ENCODE measurements at places on chromosomes 11 and 22.

DNA sequence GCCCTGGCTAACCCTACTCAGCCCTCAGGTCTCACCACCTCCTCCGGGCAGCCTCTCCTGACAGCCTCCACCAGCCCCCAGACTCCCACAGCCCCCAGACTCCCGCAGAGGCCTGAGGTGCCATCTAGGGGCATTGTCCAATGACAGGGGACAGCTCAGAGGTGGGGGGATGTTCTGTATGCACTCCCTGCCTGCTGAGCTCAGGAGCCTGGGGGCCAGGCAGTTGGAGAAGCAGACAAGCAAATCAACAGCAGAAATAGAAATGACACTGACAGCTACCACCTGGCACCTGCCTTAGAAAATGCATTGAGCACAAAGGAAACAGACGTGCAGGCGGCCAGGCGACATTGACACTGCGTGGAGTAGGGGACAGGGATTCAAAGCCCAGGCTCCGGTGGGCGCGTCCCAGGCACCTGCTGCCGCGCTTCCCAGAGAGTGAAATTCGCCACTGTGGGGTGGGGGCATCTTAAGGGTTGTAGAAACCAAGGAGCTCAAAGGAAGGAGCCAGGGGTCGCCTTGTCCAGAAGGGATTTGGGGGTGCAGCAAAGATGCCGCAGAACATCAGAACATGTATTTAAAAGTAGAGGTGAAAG lies 22.5 kb upstream of the WNT7B start:
- no peak for DNase-seq

DNA sequence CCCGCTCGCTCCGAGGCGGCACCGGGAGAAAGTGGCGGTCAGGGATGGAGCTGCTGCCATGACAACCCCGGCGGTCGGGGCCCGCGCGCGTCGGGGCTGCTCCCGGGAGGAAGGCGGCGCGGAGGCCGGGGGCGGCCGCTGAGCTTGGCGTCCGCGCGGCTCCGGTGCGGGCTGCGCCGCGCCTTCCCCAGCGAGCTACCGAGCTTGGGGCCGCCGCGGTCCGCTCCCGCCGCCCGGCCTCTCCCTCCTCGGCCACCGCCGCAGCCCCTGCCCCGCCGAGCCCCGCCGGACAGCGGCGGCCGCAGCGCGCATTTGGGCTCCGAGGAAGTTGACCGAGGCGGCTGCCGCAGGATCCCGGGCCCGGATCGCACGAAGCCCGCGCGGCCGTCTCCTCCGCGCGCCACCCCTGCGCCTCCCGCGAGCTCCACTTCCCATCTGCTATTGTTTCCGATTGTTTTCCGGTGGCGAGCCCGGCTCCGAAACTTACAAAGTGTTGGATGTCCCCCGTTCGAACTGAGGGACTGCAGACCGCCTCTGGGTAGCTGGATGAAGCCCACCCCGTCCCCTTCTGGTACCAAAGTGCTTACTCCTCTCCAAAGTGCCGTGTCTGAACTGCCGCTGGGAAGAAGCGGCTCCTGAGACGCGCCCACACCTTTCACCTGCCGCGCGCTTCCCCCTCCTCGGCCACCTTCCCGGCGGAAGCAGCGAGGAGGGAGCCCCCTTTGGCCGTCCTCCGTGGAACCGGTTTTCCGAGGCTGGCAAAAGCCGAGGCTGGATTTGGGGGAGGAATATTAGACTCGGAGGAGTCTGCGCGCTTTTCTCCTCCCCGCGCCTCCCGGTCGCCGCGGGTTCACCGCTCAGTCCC lies 540.3 kb downstream of the NTM start:
- peak; percentile 69 for DNase-seq

GRCh38 chr11:70303070-70303469 lies 32.6 kb downstream of the PPFIA1 start:
- no peak for DNase-seq

DNA sequence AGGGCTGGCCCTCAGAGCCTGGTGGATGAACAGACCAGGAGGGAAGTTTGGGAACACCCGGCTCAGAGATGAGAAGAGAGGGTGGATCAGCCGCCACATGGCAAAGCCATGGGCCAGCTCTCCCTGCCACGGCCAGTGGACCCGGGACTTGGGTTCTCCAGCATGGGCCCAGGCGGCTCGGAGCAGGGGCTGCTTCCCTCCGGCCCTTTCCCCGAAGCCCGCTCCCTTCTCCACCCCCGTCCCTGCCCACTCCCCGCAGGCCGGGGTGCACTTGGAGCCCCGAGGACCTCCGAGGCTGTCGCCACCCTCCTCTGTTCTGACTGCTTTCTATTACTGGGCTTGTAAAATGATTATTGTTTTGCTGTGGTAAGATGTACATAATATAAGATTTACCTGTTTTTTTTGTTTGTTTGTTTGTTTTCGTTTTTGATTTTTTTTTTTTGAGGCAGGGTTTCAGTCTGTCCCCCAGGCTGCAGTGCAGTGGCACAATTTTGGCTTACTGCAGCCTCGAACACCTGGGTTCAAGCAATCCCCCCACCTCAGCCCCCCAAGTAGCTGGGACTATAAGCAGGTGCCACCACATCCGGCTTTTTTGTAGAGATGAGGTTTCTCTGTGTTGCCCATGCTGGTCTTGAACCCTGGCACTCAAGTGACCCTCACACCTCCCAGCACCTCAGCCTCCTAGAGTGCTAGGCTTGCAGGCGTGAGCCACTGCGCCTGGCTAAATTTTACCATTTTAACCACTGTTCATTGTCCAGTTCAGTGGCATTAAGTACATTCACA lies 11.3 kb upstream of the TH start:
- no peak for DNase-seq

DNA sequence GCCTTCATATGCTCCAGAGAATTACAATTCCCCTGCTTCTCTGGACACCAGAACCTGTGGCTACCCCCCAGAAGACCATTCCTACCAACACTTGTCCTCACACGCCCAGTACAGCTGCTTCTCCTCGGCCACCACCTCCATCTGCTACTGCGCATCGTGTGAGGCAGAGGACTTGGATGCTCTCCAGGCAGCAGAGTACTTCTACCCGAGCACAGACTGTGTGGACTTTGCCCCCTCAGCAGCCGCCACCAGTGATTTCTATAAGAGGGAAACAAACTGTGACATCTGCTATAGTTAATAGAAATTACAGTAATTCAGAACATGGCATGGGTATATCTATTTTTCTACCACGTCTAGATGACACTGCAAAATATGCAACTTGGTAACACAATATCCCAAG lies 9.8 kb downstream of the POU2AF3 start:
- no peak for DNase-seq

- no peak for DNase-seq
Observed at GRCh38 chr11:2898366-2899079, 12.9 kb upstream of the CDKN1C start.

- no peak for DNase-seq
Observed at GRCh38 chr11:112931703-112932102, 29.5 kb upstream of the NCAM1 start.

DNA sequence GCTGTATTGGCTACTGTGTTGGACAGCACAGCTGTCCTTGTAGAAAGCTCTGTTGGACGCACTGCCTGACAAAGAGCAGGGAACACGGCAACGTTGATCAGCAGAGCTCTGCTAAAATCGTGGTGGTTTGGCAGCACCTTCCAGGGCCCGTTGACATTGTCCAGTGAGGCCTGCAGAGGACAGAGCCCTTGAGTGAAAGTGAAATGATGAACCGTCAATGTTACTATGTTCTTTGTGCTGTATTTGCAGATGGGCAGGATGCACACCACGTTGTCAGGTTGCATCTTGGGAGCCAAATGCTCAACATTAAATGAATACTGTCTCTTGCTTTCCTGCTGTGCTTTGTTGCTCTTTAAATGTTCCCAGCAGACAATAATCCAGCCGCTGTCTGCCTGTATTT lies 69.7 kb downstream of the NELL1 start:
- no peak for DNase-seq

DNA sequence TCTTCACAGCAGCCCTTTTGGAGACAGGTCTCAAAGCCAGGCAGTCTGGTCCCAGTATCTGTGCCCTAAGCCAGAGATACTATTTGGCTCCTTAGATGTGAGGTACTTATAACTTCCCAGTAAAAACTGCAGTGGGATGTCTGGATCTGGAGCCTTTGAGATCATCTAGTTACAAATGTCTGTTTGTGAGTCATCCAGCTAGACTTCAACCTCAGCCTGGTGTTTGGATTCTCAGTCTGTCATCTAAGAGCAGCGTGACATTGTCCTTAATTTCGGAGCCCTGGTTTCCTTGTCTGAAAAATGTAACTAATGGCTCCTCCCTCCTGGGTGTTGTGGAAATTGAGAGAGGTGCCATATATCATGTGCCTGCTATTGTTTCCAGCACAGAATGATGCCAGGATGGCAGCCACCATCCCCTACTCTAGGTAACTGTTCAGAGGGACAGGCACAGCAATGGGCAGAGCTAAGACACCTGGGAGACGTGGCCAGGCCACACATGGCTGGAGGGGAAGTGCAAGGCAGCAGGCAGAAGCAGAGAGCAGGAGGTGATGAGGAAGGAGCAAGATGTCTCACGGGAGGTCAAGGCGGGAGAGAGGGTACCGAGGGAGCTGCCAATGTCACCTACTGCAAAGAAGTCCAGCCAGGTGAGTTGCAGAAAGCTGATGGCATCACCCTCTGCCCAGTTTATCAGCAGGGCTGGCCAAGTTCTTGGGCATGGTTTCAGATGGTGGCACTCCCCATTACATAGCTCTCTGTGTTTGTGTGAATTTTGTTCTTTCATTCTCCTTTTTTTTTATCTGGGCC lies 20.6 kb upstream of the ST3GAL4 start:
- no peak for DNase-seq

DNA sequence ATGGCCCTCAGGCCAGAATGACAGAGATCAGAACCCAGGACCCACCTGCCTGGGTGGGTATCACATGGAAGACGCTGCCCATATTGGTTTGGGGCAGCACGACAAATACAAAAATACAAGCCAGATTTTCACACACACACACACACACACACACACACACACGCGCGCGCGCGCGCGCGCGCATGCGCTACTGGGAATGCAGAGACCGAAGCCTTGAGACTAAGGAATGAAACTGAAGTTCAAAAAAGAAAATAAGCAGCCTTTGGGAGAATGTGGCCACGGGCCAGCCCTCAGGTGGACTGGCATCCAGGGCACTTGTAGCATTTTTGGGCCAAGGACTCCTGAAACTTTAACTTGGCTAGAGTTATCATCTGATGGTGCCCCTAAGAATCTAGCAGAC lies 21.3 kb upstream of the NUP50 start:
- DNase-seq = no peak

DNA sequence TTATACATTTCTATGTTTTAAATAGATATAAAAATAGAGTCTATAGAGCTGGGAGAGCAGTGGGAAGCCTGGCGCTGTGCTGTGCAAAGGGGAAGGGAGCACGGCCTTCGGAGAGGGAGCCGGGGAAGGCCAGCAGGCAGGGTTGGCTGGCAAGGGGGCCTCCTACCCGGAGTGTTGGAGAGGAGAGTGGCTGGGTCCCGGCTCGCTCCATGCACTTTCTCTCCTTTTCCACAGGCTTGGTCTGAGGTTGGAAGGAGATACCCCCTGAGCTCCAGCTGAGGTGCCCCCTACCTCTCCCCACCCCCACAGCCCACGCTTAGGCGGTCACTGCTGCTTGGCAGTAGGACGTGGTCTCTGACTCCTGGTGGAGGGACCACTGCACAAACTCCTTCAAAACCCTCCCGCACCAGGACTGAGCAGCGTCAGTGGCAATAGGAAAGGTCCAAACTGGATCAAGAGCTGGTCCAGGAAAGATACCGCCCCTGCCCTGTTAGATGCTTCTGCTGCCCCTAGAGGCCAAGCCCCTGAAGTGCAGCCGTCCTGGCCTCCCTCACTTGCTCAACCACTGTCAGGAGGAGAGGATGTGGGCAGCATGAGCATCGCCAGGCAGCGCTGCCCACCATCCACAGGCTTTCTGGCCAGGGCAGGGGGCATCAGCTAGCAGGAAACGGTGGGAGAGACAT lies 52.9 kb downstream of the SYT13 start:
- DNase-seq = peak; percentile 83

DNA sequence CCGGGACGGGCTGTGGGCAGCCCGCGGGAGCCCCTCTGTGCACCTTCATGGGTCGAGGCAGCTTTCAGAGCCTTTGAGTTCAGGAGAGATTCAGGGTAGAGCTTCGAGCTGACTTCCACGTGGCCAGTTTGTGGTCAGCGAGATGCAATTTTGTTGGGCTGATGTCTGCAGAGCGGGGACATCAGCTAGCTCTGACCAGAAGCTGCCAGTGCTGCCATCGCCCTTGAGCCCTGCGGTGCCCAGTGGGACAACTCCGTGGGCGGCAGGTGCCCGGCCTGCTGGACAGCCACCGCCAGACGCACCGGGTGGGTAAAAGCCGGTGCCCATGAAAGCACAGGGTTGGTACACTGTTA lies 719 bp downstream of the TALDO1 start:
- DNase-seq = no peak

DNA sequence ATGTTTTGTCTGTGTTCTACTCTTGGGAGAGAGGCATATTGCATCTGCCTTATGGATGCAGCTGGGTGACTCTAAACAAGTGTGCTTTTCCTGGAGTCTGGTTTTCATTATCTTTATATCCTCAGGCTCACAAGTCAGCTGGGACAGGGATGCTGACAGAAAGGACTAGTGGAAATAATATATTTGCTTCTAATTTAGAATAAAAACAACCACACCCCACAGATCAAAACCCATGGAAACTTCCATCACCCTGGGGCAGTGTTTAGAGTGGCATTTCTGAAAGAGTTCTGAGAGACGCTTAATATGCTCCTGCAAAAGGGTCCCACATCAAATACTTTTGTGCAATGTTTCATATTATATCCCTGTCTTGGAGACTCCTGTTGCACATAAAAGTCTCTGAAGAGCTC lies 20.8 kb downstream of the KCNE3 start:
- no peak for DNase-seq

DNA sequence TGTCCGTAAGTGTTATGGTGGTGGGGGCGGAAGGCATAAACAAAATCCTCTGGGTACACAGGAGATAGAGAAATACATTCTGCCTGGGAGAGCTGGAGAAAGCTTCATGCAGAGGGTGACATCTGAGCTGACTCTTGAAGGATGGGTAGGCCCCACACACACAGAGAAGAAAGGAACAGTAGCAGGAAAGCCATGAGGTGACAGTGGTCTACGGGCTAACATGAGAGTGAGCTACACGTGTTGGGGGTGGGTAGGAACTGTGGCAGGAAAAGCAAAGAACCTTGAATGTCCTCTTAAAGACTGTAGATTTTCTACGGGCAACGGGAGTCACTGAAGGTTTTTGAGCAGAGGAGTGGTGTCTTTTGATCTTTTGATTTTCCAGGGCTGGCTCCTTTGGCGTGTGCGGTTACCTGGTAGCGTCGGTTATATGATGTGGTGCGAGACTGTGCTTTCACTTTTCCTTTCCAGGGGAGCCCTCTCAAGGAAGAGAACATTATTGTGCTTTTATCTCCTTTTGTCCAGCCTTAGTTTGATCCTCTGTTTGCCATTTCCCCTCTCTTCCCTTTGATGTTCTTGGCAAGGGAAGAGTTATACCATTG lies 39.7 kb downstream of the ADAMTS8 start:
- no peak for DNase-seq

Measured in nephron progenitor cell (in vitro differentiated cells).